ENCODE measurements at places on chromosomes 1 and 21. TPM values are rescaled to one million over a fixed set of nuclear protein-coding genes. Genes with fewer than 3 reads are reported as not detected.

GRCh38 chr1:97783751-97784150 lies 137.1 kb downstream of the DPYD start:
- no peak for DNase-seq

DNA sequence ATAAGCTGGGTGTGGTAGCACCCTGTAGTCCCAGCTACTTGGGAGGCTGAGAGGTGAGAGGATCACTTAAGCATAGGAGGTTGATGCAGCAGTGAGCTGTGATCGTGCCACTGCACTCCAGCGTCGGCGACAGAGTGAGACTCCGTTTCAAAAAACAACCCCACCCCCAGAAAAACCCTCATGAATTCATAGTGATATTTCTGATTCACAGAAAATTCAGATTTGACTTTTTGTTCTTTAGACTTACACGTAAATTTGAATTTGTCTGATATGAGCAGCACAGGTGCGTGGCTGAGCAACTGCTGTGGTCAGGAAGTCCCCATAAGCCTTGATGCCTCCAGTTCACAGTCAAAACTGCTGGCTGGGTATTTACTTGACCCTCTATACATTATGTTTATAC lies 10.0 kb upstream of the MORC3 start:
- no peak for DNase-seq

- no peak for DNase-seq
These were observed 335.6 kb upstream of the VAMP3 start for GRCh38 chr1:7435276-7436055.

- DNase-seq: no peak
These were observed 8.8 kb upstream of the ZBTB18 start for GRCh38 chr1:244042293-244042692.

Gene LUZP1
- total RNA-seq: 43.7 TPM

Measured in left colon (tissue), 2 donors.